Neural progenitor cell (in vitro differentiated cells): ENCODE measurements at places on chromosomes 12 and 14. TPM values are rescaled to one million over a fixed set of nuclear protein-coding genes. Genes with fewer than 3 reads are reported as not detected.

The RASSF9 gene
- total RNA-seq = 0.06 TPM in 1 of 2 replicates, not detected in the other

The CLEC14A gene
- total RNA-seq = not detected in 2 replicates

The AMIGO2 gene
- total RNA-seq = 1.6 and 1.7 TPM in 2 replicates

The KRT85 gene
- total RNA-seq = not detected in 2 replicates
